Cortex of kidney (tissue), 1 donor: ENCODE measurements at places on chromosomes 1 and 21.

- no peak for DNase-seq
Observed at GRCh38 chr1:166920561-166921475, 44.8 kb upstream of the TADA1 start.

- DNase-seq, result no peak
Observed at GRCh38 chr1:89484092-89485038, 40.3 kb upstream of the LRRC8B start.

DNA sequence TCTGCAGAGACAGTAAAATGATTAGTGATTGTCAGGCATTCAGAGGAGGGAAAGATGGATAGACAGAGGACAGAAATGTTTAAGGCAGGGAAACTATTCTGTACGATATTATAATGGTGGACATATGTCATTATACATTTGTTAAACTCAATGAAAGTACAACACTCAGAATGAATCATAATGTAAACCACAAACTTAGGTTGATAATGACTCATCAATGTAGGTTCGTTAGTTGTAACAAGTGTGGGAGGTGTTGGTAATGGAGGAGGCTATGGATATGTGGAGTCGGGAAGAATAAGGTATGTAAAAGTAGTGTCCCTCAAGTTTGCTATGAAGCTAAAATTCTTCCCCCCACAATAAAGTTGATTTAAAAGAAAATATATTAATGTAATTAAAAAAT lies 455.0 kb downstream of the BRINP3 start:
- DNase-seq, result no peak

GRCh38 chr1:109404838-109405237 lies 7.1 kb upstream of the SORT1 start:
- DNase-seq, result no peak

DNA sequence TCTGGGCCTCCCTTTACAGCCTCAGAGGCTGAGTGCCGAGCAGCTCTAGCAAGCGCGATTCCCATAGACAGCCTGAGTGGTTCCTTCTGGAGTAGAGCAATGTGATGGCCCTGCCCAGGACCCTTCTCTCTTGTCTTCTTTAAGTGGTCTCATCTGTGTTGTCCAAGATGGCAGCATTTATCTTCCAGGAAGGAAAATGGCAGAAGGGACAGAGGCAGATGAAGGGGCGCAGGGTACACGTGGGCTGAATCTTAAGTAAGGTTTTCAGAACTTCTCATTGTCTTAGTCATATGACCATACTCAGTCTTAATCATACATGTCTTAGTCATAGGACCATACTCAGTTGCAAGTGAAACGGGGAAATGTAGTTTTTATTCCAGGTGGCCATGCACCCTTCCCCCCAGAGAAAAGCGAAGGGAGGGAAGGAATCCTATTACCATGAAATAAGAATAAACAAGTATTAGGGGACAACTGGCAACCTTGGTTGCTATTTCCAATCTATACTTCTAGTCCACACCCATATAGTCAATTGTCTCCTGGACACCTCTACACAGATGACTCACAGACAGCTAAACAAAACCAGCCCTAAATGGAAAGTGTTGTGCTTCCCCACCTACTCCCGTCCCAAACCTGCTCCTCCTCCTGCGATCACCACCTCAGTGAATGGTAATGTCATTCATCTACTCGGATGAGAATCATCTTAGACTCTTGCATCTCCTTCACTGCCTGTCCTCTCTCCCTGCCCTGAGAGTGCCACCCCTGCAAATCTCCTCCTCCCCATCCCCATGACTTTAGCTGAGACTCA lies 13.3 kb downstream of the OVAAL start:
- DNase-seq, result no peak
